Substantia nigra (tissue), 51 donors: ENCODE measurements at places on chromosomes 4 and X.

DNA sequence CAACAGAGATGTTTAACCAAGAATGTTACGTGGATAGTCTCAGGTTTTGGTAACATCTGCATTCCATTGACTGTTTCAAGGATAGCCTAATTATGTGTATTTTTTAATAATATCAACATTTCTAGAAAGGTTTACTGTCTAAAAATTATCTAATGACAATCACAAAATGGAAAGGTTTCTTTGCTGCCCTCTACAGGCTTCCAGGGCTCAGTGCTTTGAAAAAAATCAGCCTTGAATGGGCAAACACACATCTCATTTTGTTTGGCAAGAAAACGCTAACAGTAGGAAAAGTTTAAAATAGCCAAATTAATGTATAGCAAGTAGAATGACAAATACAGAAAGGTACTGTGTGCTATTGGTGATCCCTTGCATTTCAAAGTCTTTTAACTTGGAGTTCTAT, 223.4 kb upstream of the PRPS2 start:
- no peak for DNase-seq

- DNase-seq = no peak
Measured at GRCh38 chrX:146755214-146755613, 54.4 kb upstream of the CXorf51B start.

GRCh38 chr4:74189331-74190043, 31.6 kb downstream of the MTHFD2L start:
- no peak for DNase-seq

DNA sequence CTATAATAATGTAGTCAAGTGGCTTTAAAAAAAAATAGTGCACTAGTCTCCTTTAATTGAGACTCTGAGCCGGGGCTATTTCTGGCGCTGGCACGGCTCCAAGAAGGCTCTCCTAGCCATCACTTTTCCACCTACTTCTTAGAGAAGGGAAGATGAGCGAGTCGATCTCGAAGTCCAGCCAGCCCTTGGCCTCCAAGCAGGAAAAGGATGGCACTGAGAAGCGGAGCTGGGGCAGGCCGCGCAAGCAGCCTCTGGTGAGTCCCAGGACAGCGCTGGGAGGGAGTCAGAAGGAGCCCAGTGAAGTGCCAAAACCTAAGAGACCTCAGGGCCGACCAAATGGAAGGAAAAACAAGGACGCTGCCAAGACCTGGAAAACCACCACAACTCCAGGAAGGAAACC, 531.9 kb downstream of the MAGEB5 start:
- DNase-seq = no peak

GRCh38 chr4:1494416-1495315, 88.4 kb upstream of the NKX1-1 start:
- DNase-seq = no peak
